ENCODE measurements at places on chromosomes 5 and 9.

DNA sequence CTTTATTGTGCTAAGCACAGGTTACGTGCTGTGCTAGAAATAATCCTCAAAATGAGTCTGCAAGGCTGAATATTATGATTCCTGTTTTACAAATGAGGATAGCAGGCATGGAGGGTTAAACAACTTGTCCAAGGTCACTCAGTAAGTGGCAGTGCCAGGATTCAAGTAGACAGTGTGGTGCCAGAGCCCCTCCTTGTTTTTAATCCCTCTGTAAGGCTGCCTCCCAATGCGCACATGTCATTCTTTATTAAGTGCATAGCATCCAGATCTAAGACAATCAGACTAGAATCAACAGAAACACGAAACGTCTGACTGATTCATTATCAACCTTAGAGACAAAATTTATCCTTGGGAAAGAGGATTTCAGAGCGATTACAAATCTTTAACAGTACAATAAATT, 199.6 kb downstream of the SMARCA2 start:
- DNase-seq = no peak

GRCh38 chr5:73116506-73116905, 3.9 kb upstream of the TMEM171 start:
- DNase-seq = no peak

DNA sequence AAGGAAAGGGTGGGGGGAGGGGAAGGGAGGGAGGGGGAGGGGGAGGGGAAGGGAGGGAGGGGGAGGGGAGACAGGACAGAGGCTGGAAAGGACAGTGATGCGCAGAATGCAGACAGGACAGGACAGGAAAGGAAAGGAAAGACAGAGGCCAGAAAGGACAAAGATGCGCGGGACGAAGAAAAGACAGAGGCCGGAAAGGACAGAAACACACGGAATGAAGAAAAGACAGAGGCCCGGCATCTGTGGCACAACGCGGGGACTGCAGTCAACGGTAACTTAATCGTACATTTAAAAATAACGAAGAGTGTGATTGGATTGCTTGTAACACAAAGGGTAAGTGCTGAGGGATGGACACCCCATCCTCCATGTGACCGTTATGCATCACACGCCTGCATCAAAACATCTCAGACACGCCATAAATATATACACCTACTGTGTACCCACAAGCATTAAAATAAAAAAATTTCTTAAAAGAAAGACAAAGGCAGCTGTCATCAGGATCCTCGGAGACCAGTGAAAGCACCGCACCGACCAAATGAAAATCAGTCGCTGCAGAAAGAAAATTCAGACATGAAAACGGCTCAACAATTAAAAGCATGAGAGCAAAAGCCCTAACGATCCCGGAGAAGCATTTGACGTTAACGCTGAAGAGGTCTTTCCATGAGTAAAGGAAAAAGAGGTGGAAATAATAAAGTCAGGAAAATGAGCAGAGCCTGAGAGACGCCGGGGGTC, 52.9 kb upstream of the EXOC3 start:
- DNase-seq = no peak

DNA sequence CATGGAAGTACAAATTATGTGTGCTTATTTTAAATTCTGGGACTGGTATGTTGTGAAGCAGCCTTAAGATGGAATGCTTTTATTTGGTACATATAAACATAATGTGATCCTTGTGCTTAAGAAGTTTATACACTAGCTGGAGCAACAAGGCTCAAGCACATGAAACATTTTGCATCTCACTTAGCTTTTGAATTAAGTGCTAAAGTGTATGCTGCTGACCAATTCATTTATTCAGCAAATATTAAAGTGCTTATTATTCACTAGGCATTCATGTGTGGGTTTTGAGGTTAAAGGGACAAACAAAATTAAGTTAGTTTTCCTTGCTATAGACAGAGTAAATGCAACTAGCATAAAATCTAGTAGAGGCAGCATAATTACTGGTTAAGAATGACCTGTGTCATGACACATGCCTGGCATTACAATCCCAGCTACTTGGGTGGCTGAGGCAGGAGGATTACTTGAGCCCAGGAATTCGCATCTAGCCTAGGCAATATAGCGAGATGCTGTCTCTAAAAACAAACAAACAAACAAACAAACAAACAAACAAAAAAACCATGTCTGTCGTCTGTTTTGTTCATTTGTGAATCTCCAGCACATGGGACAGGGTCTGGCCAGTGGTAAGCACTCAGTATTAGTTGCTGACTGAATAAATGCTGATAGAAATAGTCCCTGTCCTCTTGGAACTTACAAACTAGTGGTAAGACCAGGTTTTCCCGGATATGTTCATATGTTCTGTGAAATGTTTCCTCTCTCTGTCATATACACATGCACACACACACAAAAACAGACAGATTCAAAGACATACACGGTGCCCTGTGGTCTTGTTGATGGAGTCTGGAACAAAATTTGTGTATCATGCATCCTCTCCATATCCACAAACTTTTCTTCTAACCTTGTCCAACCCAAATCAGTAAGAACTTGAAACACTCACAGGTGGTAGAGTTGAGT, 41.9 kb upstream of the TNFAIP8 start:
- DNase-seq = no peak

GRCh38 chr9:131625790-131626670, 80.7 kb downstream of the PRRT1B start:
- no peak for DNase-seq

GRCh38 chr5:43154469-43154868, 33.8 kb downstream of the ZNF131 start:
- no peak for DNase-seq
